Right atrium auricular region (tissue), 2 donors: ENCODE measurements at places on chromosomes 3 and 15. TPM values are rescaled to one million over a fixed set of nuclear protein-coding genes. Genes with fewer than 3 reads are reported as not detected.
A peak's percentile ranks its signal among the peaks of the same experiment; 100 is the strongest.

DNA sequence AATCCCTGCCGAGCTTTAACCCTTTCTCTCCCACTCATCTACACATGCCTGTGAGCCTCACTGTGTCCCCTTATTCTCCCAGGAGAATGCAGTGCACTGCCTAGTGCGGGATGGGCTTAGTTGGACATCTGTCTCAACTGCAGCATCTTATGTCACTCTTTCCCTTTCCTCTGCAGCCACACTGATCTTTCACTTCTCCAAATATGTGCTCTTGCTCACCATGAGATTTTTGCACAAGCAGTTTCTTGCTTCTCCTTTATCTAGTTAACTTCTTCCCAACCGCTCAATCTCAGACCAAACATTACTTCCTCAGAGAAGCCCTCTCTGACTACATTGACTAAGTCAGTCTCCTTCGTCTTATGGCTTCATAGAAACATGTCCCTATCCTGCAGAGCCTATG, 292.3 kb downstream of the KBTBD8 start:
- no peak for DNase-seq

GRCh38 chr3:152834191-152834775, 648 bp upstream of the P2RY1 start:
- DNase-seq: no peak

DNA sequence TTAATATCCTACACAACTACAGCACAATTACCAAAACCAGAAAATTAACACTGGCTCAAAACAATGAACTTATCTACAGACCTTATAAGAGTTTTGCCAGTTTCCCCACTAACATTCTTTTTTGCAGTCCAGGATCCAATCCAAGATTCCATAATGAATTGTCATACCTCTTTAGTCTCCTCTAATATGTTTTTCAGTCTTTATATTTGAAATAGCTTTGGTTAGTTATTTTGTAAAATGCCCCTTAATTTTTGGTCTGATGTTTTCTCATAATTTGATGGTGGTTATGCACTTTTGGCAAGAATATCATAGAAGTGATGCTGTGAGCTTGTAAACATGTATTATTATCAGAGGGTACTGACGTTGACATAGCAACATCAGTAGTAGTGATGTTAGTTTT, 124.3 kb downstream of the ISL2 start:
- DNase-seq: no peak

GRCh38 chr15:40333922-40334492, 6.7 kb downstream of the CCDC9B start:
- peak; percentile 81 for DNase-seq

- no peak for DNase-seq
Observed at GRCh38 chr3:65811892-65812291, 226.8 kb downstream of the MAGI1 start.

Gene ROPN1
- not detected for total RNA-seq
